Activated naive CD8-positive, alpha-beta T cell treated with anti-CD3 and anti-CD28 coated beads for 36 hours (primary cell): ENCODE measurements at places on chromosomes 16 and 17. TPM values are rescaled to one million over a fixed set of nuclear protein-coding genes. Genes with fewer than 3 reads are reported as not detected.

- peaks cover 6% of the 10 kb centered on the region for H3K4me1 ChIP-seq
- no peak overlapping the region for H3K27ac ChIP-seq
- H3K36me3 ChIP-seq = peaks cover 13% of the 10 kb centered on the region
- H3K4me3 ChIP-seq = no peak overlapping the region
- no peak for DNase-seq
Observed at GRCh38 chr17:37220607-37220953, 155.2 kb upstream of the C17orf78 start.

DNA sequence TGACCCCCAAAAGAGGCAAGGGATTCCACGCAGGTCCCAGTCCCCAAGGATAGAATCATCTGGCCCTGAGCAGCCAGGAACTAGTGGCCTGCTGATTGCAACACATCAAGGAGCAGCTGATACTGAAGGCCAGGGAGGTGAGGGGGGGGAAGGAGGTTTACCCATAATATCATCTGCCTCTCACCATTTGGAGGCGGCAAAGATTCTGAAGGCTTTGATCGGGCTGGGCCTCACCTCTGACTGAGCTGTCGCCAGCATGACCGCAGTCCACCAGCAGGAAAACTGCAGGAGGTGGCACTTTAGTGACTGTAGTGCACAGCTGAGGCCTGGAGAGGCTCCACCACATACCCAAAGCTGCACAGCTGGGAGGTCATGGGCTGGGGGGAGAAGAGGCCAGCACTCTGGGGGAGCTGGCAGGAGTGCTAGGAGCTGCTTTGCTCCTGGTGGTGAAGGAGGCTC, 20.5 kb upstream of the ITGA3 start:
- H3K27ac ChIP-seq = no peak overlapping the region
- DNase-seq = no peak
- no peaks in the 10 kb centered on the region for H3K4me1 ChIP-seq

GRCh38 chr16:69293401-69293800, 17.7 kb upstream of the VPS4A start:
- no peak for DNase-seq
- no peak overlapping the region for H3K27ac ChIP-seq
- H3K4me1 ChIP-seq = no peaks in the 10 kb centered on the region
- H3K4me3 ChIP-seq = no peak overlapping the region

GRCh38 chr17:17029938-17030337, 12.3 kb upstream of the MPRIP start:
- no peaks in the 10 kb centered on the region for H3K4me1 ChIP-seq
- no peak overlapping the region for H3K4me3 ChIP-seq
- no peaks in the 10 kb centered on the region for H3K36me3 ChIP-seq

PLEKHH3 gene
- 0.85 TPM for total RNA-seq

GRCh38 chr17:43661699-43662412, at the start of gene MEOX1:
TSS of gene MEOX1 (minus strand) at chr17:43661922. CDS start at chr17:43661534, 388 bp downstream.
- peak; percentile 40 for DNase-seq
- H3K4me3 ChIP-seq = peak within 1 kb of the TSS; percentile 29
- peak within 1 kb of the TSS; percentile 43 for H3K27ac ChIP-seq
- peaks cover 20% of the 10 kb centered on the region for H3K4me1 ChIP-seq
- no peaks in the 10 kb centered on the region for H3K36me3 ChIP-seq
- H3K27me3 ChIP-seq = peaks cover 16% of the 10 kb centered on the region

P2RX5 gene
- total RNA-seq = 38.7 TPM

DNA sequence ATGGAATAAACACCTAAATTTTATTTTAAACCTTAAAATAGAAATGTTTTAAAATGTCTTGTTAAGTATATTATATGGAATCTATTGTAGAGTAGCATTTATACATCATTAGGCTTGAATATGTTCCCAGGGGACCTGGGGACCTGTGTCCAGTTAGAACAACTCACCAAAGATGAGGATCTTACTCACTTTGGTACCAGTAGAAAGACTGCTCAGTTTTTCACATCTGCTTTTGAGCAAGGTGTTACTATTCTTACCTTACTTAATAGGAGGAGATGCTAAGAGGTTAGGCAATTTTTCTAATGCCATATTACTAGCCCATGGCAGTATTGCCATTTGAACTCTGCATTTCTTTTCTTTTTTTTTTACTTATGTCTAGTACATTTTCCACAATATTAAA, 14.7 kb downstream of the STXBP4 start:
- no peak overlapping the region for H3K27ac ChIP-seq
- H3K4me3 ChIP-seq = no peak overlapping the region
- peaks cover 10% of the 10 kb centered on the region for H3K36me3 ChIP-seq
- no peak for DNase-seq
- H3K4me1 ChIP-seq = peaks cover 9% of the 10 kb centered on the region

CIAO2B gene
- total RNA-seq = 152 TPM

PDILT gene
- total RNA-seq = not detected

- H3K36me3 ChIP-seq = no peaks in the 10 kb centered on the region
- no peak overlapping the region for H3K4me3 ChIP-seq
- peaks cover 9% of the 10 kb centered on the region for H3K27me3 ChIP-seq
- no peak for DNase-seq
Observed at GRCh38 chr17:32912218-32912897, 15.6 kb upstream of the TMEM98 start.

DNA sequence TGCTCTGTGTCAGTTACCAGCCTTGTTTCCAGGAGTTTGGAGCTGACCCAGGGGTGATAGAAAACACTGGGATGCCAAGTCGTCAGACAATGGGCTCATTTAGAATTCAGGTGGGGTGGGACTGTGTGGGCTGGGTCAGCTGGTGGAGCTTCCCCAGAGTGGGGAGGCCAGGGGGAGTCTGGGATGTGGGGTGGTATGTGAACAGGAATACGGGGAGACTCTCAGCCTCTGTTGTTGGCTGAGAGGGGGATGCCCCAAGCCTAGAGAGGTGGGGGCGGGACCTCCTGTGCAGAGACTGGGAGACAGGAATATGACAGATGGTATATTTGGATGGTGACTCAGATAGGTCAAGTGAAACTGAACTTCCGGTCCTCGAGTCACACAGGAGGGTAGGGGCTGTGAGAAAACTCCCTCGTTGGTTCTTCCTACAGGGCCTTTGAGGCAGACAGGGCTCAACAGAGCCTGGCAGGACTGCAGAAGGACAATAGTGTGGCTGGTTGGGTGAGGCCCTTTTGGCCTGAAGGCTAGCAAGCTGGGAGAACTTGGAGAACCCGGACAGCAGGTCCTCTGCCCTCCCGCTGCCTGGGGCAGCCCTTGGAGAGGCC, 23.7 kb downstream of the CDH1 start:
- H3K27me3 ChIP-seq = peaks cover 5% of the 10 kb centered on the region
- peak; percentile 44 for DNase-seq
- no peaks in the 10 kb centered on the region for H3K36me3 ChIP-seq

PPY gene
- not detected for total RNA-seq

DNA sequence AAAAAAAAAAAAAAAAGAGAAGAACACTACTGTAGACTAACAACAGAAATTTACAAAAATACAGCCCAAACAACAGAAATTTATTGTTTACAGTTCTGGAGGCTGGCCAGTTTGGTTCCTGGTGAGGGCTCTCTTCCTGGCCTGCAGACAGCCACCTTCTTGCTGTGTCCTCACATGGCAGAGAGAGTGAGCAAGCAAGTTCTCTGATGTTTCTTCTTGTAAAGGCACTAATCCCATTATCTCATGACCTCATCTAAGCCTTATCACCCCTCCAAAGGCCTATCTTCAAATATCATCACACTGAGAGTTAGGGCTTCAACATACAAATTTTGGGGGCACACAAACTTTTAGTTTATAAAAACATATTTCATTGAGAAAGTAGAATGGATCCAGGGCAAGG, 7.3 kb downstream of the ARSG start:
- H3K4me3 ChIP-seq = no peak overlapping the region
- H3K27ac ChIP-seq = no peak overlapping the region
- H3K36me3 ChIP-seq = peaks cover 8% of the 10 kb centered on the region
- no peak for DNase-seq
- H3K27me3 ChIP-seq = no peaks in the 10 kb centered on the region

DNA sequence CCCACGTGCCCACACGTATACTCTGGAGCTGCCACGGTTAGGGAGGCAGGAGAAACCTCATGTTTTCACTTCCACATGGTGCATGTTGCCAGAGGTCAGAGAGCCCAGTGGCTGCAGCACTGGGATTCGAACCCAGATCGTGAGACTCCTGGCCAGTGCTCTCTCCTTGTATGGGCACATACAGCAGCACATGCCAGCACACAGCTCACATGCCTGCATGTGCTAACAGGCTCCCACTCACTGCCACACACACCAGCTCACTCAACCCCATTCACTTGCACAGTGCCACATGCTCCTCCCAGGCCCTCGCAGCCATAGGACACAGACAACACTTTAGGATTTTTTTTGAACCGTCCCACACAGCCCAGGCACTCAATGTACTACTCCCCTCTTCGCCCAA, 49.5 kb upstream of the MRPS23 start:
- peaks cover 3% of the 10 kb centered on the region for H3K4me1 ChIP-seq
- H3K27ac ChIP-seq = no peak overlapping the region
- no peaks in the 10 kb centered on the region for H3K36me3 ChIP-seq
- no peak overlapping the region for H3K4me3 ChIP-seq

GRCh38 chr16:47873434-47873833, 282.4 kb downstream of the ABCC12 start:
- H3K36me3 ChIP-seq = no peaks in the 10 kb centered on the region
- no peak for DNase-seq
- H3K4me3 ChIP-seq = no peak overlapping the region
- H3K4me1 ChIP-seq = no peaks in the 10 kb centered on the region

TSPAN10 gene
- total RNA-seq = 0.19 TPM

DNA sequence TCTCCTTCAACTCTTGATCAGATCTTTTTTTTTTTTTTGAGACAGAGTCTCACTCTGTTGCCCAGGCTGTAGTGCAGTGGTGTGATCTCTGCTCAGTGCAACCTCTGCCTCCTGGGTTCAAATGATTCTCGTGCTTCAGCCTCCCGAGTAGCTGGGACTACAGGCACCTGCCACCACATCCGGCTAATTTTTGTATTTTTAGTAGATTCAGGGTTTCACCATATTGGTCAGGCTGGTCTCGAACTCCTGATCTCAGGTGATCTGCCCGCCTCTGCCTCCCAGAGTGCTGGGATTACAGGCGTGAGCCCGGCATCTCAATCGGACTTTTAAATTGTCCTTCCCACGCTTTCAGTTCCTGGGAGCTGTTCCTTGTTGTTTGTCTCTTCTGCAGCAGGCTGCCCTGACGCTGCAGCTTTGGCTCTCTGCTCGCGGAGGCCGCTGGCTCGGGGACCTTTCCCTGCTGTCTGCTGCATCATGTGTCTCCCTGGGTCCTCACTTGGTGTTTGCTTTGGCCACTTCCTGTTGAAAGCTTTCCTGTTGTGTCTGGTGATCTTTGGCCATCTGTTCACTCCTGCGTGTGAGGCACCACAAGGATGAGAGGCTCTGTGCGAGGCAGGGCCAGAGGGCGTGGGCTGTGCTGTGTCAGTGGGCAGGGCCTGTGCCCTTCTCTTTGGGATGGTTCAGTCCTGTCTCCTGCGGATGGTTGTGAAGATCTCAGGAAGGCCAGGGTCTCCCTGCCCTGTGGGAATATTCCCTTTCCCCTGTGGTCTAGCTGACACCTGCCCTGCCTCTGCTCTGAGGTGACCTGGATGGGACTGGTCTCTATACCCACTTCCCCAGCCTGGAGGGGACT, 18.4 kb upstream of the CAPN15 start:
- H3K27me3 ChIP-seq = no peaks in the 10 kb centered on the region
- no peak for DNase-seq
- H3K4me1 ChIP-seq = no peaks in the 10 kb centered on the region
- no peak overlapping the region for H3K27ac ChIP-seq
- H3K36me3 ChIP-seq = no peaks in the 10 kb centered on the region

WNT9B gene
- total RNA-seq = not detected

GRCh38 chr17:82167028-82167427, 45.6 kb downstream of the CCDC57 start:
- peaks cover 8% of the 10 kb centered on the region for H3K4me1 ChIP-seq
- DNase-seq = no peak
- peaks cover 17% of the 10 kb centered on the region for H3K36me3 ChIP-seq
- H3K27me3 ChIP-seq = no peaks in the 10 kb centered on the region
- no peak overlapping the region for H3K4me3 ChIP-seq

CRHR1 gene
- total RNA-seq = not detected

DNA sequence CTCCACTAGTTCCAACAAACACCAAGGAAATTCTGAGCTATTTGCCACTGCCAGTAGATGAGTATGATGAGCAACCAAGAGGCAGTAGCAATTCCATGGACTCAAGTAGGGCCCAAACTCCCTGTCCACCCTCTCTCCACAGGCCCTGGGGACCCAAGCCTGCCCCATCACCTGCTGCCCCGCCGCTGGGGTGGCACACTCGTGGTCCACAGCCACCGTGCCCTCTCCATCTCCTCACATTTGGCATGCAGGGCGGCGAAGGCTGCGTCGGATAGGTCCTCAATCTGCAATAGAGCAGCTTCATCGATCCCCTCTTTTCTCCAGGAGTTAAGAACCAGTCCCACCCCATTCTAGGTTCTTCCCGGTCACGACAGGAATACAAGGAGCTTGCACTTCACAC, 33.9 kb downstream of the STH start:
- no peaks in the 10 kb centered on the region for H3K27me3 ChIP-seq
- H3K36me3 ChIP-seq = peaks cover 37% of the 10 kb centered on the region
- DNase-seq = no peak
- peaks cover 34% of the 10 kb centered on the region for H3K4me1 ChIP-seq
- H3K27ac ChIP-seq = peak overlapping the region; percentile 14

GRCh38 chr16:31128711-31129567, 6.6 kb downstream of the PRSS8 start:
- DNase-seq = no peak
- H3K36me3 ChIP-seq = peaks cover 3% of the 10 kb centered on the region
- peak overlapping the region; percentile 15 for H3K27ac ChIP-seq
- no peak overlapping the region for H3K4me3 ChIP-seq
- no peaks in the 10 kb centered on the region for H3K27me3 ChIP-seq
- H3K4me1 ChIP-seq = no peaks in the 10 kb centered on the region

DLX3 gene
- total RNA-seq = 0.16 TPM

TNS4 gene
- total RNA-seq = 7.3 TPM

TMEM235 gene
- total RNA-seq = not detected

PRSS36 gene
- total RNA-seq = not detected

CSH1 gene
- not detected for total RNA-seq

DNA sequence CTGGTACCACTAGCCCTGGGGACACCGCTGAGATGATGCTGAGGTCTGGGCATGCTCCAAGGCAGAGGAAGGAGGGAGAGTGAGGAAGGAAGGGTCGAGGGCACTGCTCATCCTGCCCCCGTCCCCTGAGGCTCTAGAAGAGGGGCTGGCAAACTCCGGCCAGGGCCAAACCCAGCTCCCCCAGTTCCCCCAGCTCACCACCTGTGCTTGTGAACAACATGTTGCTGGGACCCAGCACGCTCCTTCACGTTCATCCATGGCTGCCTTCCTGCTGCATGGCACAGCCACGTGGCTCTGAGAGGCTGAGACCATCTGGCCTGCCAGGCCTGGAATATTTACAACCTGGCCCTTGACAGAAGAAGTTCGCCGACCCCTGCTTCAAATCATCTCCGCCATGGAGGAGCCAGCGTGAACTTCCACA, 81.2 kb downstream of the RBFOX3 start:
- no peaks in the 10 kb centered on the region for H3K36me3 ChIP-seq
- peaks cover 18% of the 10 kb centered on the region for H3K27me3 ChIP-seq
- no peaks in the 10 kb centered on the region for H3K4me1 ChIP-seq
- H3K4me3 ChIP-seq = no peak overlapping the region

- no peak overlapping the region for H3K27ac ChIP-seq
- no peaks in the 10 kb centered on the region for H3K36me3 ChIP-seq
- peaks cover 3% of the 10 kb centered on the region for H3K27me3 ChIP-seq
Observed at GRCh38 chr17:31845291-31845690, 13.8 kb downstream of the COPRS start.

CLTC gene
- total RNA-seq = 154 TPM
